Lower lobe of right lung (tissue), 2 donors: ENCODE measurements at places on chromosomes 5 and 9. TPM values are rescaled to one million over a fixed set of nuclear protein-coding genes. Genes with fewer than 3 reads are reported as not detected.

The AGXT2 gene
- not detected for total RNA-seq

The CCL19 gene
- total RNA-seq = 2.4 TPM

The DNAI1 gene
- total RNA-seq = 13.5 TPM

GRCh38 chr5:158755986-158756385 is 343.7 kb downstream of the EBF1 start:
- no peak for DNase-seq

- DNase-seq = no peak
These were observed 3.8 kb upstream of the ZNF782 start for GRCh38 chr9:96858018-96858573.

GRCh38 chr5:122291000-122291901 is 20.8 kb upstream of the SNCAIP start:
- no peak for DNase-seq

DNA sequence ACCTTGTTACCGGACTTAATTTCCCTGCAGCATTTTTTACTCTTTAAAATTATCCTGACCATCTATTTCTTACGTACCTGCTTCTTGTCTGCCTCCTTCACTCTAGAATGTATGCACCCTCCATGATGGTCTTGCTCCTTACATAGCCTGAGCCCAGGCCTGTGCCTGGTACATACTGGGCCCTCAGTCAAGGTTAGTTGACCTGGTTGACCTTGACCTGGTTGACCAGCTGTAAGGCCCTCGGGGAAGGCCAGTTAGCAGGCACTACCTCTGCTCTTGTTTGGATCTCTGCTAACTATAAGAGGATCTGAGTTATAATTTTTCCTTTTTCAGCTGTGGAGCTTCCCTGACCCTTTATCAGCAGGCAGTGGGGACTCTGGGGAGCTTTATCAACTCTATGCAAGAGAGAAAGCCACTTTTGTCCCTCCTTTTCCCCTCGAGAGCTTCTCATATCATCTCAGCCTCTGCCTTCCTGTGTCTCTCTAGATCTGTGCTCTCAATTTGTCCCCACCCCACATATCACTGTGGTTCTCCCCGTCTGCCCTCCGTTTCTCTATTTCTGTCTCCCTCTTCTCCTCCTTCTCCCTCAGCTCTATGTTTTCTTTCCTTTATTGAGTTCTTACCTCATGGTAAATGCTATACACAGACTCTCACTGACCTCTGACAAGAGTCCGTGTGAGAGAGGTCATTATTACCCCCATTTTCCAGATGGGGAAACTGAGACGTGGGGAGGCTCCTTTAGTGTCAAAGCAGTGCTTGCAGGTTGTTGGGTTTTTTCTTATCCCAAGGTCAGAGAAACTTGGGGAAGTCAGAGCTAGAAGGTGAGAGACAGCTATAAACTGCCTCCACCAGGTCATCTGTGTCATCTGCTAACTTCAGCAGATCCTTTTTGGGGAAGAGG is 28.6 kb downstream of the SPRY4 start:
- no peak for DNase-seq

DNA sequence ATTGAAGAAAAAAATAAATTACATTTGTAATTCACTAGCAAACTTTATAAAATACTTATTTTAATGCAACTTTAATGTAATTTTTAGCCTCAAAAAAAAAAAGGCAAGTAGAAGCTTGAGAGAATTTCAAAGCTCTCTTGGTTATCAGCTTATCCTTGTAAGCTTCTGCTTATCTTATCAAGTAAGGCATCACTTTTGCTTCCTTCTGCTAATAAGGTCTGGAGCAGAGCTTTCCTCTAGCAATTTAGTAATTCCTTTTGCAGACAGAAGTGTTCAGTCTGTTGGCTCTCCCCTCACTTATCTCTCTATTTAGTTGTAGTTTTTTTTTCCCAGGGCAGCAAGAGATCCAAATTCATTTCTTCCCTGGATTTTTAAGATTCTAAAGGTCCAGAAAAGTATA is 525.0 kb downstream of the ISL1 start:
- DNase-seq = no peak

DNA sequence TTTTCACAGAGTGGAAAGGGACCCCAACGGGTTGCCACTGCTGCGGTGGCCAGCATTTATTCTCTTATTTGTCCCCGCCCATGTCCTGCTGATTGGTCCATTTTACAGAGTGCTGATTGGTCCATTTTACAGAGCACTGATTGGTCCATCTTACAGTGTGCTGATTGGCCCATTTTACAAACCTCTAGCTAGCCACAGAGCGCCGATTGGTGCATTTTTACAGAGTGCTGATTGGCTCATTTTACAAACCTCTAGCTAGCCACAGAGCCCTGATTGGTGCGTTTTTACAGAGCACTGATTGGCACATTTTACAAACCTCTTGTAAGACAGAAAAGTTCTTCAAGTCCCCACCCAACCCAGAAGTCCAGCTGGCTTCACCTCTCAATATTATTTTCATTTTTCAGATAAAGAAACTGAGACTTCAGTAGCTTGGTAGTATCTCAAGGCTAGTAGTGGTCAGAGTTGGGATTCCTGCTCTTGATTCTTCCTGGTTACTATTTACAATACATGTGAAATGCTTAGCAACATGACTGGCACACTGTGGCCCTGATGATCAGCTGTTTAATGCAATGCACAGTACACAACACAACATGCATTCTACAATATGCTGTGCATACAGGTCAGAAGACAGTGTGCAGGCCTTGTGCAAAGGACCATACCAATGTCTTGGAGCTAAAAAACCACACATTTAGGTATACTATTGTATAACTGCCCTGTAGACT is 63.6 kb upstream of the BOD1 start:
- no peak for DNase-seq

DNA sequence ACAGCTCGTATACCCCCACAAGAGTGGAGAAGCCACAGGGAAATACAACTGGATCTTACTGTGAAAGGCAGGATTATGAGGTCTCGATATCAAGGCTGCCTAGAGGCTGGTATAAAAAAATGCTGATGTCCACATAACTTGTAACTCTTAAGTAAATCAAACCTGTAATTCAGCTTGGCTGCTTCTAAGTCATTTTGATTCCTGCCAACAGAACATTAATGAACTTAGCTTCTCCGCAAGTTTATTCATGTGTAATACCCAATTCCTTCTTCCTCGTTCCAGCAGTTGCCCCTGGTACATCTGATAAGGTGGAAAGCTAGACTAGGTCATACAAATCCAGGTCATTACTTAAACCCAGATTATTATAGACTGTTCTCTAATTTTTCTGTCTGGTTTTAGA is 16.4 kb upstream of the SMIM15 start:
- DNase-seq = no peak

The TRIM14 gene
- 82.5 TPM for total RNA-seq

The PCDHB4 gene
- total RNA-seq = 2.2 TPM

The MAMDC4 gene
- 13.5 TPM for total RNA-seq

DNA sequence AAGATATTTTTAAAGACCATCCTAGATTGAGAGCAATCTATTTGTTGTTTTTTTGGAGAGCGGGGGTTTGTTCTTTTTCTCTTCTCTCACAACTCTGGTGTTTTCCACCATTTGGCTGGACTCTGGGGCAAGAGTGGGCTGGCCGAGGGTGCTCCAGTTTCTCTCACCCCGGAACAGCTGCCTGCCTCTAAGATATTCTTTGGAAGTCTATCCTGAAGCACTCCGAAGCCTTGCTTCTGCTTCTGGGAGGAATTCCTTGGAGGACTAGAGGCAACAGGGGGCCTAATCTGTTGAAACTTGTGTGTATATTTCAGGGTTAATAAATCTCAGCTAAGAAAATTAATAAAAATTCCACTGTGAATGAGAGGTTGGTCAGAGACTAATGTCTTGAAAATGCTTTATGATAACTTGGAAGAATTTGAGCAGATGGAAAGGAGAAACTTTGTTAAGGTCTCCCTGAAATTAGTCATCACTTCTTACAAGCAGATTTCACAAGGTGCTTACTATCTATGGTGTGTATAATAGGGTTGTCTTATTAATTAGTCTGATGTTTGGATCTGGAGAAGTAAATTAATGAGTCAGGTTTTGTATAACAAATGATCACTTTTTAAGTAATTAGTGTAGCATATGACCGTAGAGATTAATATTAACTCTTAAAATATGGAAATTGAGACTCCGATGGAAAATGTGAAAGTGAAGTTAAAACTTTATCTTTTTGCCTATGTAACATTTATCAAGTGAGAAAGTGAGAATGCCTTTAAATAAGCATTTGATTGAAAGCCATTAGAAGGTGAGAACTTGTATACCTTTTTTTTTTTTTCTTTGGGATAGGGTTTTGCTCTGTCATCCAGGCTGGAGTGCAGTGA is 4.0 kb downstream of the MAN2A1 start:
- DNase-seq = no peak

The TRIM7 gene
- 4.3 TPM for total RNA-seq

- no peak for DNase-seq
These were observed 19.6 kb downstream of the PPARGC1B start for GRCh38 chr5:149749481-149750365.

The DMRTA1 gene
- 1.7 TPM for total RNA-seq

- no peak for DNase-seq
These were observed 101.8 kb downstream of the CCDC192 start for GRCh38 chr5:127804886-127805426.

DNA sequence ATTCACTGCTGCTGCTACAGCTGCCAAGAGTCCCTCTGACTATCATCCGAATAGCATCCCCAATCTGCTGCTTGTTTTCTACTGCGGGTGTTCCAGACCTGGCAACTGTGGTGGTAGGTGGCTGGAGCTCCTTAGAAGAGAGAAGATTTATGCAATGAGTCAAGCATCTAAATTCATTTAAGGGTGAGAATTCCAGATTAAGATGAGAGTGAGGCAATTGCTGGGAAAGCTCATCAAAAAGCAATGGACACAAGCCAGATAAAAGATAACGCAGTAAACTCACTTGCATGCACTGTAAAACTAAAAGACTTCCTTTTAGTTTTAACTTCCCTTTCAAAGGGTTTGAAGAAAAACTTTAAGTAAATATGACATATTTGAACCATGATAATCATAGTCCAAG is 3.9 kb downstream of the PLK2 start:
- no peak for DNase-seq

The IQGAP2 gene
- 42.0 TPM for total RNA-seq
